ENCODE measurements at places on chromosomes 1 and 21.

GRCh38 chr1:231971397-231972110 lies 345.0 kb downstream of the DISC1 start:
- no peak for DNase-seq

DNA sequence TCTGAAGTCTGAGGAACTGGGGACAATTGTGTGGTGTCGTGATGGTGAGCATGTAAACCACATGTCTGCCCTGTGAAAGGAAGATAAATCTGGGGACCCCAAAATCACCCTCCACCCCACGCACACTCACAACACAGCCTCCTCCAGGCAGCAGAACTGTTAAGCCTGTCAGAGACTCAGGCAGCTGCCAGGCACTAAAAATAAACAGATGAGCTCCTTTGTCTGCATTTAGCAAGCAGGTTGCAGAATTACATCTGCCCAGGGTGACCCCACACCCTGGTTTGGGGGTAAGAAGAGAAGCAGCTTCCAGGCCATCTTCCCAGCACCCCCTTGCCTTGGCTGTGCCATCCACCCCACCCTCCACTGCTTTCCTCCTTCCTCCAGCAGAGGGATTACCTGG lies 119.1 kb upstream of the RUNX3 start:
- DNase-seq: no peak

- DNase-seq: no peak
These were observed 124.4 kb upstream of the HOOK1 start for GRCh38 chr1:59690171-59690930.

DNA sequence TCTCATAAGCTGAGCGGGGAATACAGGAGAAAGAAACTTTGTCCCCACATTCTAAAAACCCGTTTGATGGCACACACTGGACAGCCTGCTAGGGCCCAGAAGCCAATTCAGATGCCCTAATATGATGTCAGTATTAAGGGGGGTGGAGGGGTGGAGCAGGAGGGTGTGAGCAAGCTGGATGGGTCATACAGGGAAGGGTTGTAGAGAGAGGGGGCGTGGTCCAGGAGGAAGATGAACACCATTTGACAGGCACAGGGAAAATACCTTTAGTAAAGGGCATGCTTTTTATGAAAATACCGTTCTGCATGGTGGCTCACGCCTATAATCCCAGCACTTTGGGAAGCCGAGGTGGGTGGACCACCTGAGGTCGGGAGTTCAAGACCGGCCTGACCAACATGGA lies 6.0 kb downstream of the TARS2 start:
- no peak for DNase-seq
